ENCODE measurements at places on chromosomes 2 and 18.

- DNase-seq, result no peak
These were observed 18.3 kb downstream of the CLHC1 start for GRCh38 chr2:55213822-55214221.

DNA sequence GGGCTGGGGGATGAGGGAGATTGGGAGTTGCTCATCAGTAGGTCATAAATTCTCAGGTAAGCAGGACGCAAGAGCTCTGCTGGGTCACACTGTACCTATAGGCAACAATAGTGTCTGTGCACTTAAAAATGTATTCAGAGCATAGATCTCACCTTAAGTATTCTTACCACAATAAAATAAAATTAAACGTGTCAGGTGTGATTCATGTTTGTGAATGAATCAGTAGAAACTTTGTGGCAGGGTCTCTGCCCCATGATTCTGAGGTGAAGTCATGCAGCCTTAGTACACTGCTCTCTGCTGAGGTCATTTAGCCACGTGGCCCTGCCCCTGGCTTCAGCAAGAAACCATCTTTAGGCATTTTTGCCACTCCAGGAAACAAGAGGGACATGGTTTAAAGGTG, 253.8 kb downstream of the FBXO15 start:
- DNase-seq, result no peak

DNA sequence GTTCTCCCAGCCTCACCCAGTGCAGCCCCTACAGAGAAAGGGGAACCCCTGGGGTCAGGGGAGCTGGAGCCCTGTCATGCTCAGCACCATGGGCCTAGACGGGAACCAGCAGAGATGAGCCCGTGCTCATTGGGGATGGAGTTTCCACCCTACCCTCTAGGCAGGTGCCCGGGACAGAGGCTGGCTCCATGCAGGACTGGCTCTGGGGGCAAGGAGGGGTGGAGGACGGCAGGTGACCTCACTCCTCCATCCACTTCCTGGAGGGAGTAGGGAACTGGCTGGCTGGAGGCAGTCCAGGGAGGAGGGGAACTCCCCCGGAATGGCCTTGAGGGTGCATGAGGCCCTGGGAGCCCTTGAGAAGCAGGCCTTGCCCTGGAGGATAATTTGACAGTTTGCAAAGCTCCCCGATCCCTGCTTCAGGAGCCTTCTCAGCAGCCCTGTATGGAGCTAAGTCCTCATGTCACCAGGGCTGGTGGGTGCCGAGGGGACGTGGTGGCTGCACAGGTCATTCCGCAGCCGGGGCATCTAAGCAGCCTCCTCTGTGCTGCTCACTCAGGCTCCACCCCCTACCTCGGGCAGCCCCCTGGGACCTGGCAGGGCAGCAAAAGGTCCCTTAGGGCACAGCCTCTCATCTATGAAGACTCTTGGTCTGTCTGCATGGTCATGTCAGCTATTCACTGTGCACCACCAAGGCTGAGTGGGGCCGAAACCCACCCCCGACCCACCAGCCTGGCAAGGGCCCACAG, 2.1 kb downstream of the NEURL3 start:
- DNase-seq, result no peak

DNA sequence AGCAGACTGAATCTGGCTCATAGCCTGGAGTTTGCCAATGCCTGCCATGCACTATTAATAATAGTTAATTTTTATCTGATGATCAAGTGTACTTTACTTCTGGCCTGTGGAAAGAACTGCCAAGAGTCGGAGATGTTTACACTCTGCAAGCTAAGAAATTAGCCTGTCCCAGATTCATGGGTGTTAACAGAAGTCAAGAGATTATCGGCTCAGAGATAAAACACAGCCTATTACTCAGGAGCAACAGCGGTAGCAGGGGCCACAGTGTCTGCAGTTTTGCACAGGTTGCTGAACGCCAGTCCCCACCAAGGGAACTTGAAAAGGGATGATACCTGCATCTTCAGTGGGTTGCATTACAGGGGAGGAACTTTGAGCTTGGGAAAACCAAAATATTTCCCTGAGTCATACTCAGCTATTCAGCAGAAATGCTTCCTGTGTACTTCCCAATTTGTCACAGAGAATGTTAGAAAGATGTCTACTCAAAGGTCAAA, 4.3 kb upstream of the ADI1 start:
- DNase-seq, result no peak

GRCh38 chr2:203170502-203170901, 68.3 kb upstream of the CYP20A1 start:
- no peak for DNase-seq

GRCh38 chr2:42903821-42904575, 111.6 kb upstream of the HAAO start:
- DNase-seq, result no peak

Measured in stimulated activated CD4-positive, alpha-beta T cell treated with anti-CD3 and anti-CD28 coated beads, Interleukin-12 subunit alpha, Interleukin-12 subunit beta, amount 100 ng/mL, for 4 hours (primary cell).